Mesothelial cell of epicardium (in vitro differentiated cells): ENCODE measurements at places on chromosomes 6 and 20. TPM values are rescaled to one million over a fixed set of nuclear protein-coding genes. Genes with fewer than 3 reads are reported as not detected.

DNA sequence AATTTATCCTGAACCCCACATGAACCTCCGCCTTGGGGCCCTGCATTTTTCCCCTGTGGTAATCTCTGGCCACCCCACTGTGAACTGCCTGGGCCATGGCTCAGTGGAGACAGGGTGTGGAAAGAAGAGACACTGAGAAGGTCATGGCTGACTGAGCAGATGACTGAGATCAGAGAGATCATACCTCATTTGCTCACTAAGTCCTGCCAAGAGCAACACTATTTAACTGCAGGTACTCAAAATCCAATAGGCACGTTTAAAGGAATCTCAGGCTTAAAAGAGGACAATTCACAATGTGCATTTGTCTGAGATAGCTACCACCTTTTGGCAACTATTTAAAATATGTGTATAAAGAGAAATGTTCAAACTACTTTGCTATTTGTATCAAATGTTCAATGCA, 305.0 kb downstream of the GMDS start:
- H3K36me3 ChIP-seq: no peaks in the 10 kb centered on the region
- H3K27me3 ChIP-seq: no peaks in the 10 kb centered on the region
- H3K4me3 ChIP-seq: no peak overlapping the region
- peaks cover 6% of the 10 kb centered on the region for H3K4me1 ChIP-seq

- H3K4me3 ChIP-seq: no peak overlapping the region
- H3K27me3 ChIP-seq: no peaks in the 10 kb centered on the region
- H3K36me3 ChIP-seq: peaks cover 6% of the 10 kb centered on the region
- H3K4me1 ChIP-seq: no peaks in the 10 kb centered on the region
Measured at GRCh38 chr6:148358196-148358785, 15.7 kb downstream of the SASH1 start.

DNA sequence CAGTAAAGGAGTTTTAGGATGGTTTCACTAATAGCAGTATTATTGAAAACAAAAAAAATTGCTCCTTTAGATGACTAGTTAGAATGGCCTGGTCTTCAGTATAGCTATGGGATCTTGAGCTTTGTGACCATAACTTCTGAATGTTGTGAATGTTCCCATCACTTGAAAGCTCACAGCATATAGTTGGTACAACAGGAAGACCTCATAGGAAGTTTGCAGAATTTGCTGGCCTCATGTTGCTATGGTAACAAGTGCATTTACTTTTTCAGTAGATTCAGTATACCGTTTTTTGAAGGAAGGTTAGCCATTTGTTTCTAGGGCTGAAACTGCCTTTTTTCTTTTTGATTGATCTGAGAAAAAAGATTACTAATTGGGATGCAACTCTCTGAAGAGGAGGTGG, 8.3 kb downstream of the PHF3 start:
- no peak for DNase-seq
- H3K27ac ChIP-seq: no peak overlapping the region
- H3K36me3 ChIP-seq: no peaks in the 10 kb centered on the region
- H3K4me1 ChIP-seq: peaks cover 24% of the 10 kb centered on the region
- no peaks in the 10 kb centered on the region for H3K27me3 ChIP-seq

GRCh38 chr6:14232889-14233288, 115.3 kb downstream of the CD83 start:
- no peak for DNase-seq
- peaks cover 12% of the 10 kb centered on the region for H3K4me1 ChIP-seq
- H3K27ac ChIP-seq: no peak overlapping the region
- H3K36me3 ChIP-seq: no peaks in the 10 kb centered on the region
- no peak overlapping the region for H3K4me3 ChIP-seq

DNA sequence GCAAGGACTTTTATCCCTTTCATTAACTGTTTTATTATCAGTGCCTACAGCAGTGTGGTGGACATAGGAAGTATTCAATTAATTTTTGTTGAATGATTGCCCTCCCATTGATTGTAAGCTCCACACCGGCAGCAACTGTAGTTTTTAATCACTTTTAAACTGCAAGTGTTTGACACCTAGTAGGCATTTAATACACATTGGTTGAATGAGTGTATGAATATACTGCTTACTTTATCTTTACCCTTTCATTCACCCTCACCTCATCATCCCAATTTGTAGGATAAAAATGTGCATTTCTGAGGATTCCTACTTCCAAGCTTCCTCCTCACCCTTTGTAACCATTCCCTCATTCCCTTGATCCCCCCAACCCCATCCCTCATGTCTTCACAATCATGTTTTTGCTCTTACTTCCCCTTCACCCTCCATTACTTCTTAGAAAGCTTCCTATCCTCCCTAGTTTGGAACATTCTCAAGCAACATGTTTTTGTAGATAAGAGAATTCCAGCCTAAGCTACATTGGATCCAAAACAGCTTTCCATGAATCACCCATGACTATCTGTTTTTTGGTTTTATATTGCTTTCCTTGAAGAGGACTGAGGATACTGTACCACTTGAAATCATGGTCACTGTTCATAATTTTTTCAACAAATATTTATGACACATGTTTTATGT, 955 bp upstream of the SLC26A8 start:
- H3K27ac ChIP-seq: peak overlapping the region; percentile 89
- no peaks in the 10 kb centered on the region for H3K36me3 ChIP-seq
- no peak overlapping the region for H3K4me3 ChIP-seq
- no peaks in the 10 kb centered on the region for H3K27me3 ChIP-seq
- no peak for DNase-seq

DNA sequence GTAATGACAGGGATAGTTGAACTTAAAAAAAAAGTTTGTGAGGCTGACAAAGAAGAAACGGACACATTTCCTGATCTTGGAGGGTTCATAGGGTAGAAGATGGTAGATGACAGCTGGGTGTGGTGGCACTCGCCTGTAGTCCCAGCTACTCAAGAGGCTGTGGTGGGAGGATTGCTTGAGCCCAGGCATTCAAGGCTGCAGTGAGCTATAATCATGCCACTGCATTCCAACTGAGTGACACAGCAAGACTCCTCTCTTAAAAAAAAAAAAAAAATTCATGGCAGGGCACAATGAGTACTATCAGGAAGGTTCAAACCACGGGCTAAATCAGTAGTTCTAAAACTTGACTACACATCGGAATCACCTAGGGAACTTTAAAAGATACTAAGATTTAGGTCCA, 2.0 kb upstream of the MICA start:
- peak overlapping the region; percentile 87 for H3K4me3 ChIP-seq
- H3K36me3 ChIP-seq: no peaks in the 10 kb centered on the region
- peak overlapping the region; percentile 96 for H3K27ac ChIP-seq
- H3K27me3 ChIP-seq: peaks cover 4% of the 10 kb centered on the region
- no peak for DNase-seq

- H3K27ac ChIP-seq: no peak overlapping the region
- peaks cover 18% of the 10 kb centered on the region for H3K36me3 ChIP-seq
- H3K4me3 ChIP-seq: no peak overlapping the region
- H3K27me3 ChIP-seq: no peaks in the 10 kb centered on the region
- no peaks in the 10 kb centered on the region for H3K4me1 ChIP-seq
Measured at GRCh38 chr20:5569021-5569420, 181.2 kb upstream of the SHLD1 start.

- H3K27me3 ChIP-seq: peaks cover 53% of the 10 kb centered on the region
- H3K36me3 ChIP-seq: peaks cover 7% of the 10 kb centered on the region
- peaks cover 11% of the 10 kb centered on the region for H3K4me1 ChIP-seq
- no peak for DNase-seq
- H3K27ac ChIP-seq: no peak overlapping the region
Measured at GRCh38 chr20:58832457-58832856, 18.2 kb downstream of the GNAS-AS1 start.

- no peaks in the 10 kb centered on the region for H3K27me3 ChIP-seq
- no peak overlapping the region for H3K27ac ChIP-seq
- no peaks in the 10 kb centered on the region for H3K4me1 ChIP-seq
- no peak overlapping the region for H3K4me3 ChIP-seq
Measured at GRCh38 chr6:128199461-128199860, 298.6 kb upstream of the THEMIS start.

DNA sequence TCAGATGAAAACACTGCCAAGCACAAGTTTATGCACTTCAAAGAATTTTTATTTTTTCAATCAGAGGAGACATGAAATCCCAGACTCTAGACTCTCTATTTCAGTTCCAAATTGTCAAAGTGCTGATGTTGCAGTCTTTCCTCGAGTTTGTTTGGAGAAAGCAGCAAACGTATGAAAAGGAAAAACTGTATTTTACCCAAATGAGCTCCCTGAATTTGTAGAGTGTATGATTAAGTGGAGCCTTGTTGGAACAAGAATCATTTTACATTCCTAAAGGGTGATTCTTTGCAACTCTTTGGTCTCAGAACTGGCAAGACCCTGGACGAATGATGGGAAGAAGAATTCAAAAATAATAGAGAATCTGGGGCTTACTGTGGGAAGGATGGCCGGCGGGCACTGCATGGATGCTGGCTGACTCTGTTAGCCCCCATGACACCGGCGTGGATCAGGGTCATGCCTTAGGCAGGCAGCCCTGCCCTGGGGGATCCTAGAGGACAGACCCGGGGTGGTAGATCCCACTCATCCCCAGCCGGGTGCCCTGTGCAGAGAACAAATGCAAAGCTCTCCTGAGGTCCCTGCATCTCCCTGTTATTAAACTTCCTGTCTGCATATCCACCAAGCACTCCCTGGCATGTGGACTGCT, 207.4 kb downstream of the FNDC1 start:
- H3K36me3 ChIP-seq: no peaks in the 10 kb centered on the region
- no peaks in the 10 kb centered on the region for H3K4me1 ChIP-seq
- DNase-seq: no peak
- H3K27me3 ChIP-seq: no peaks in the 10 kb centered on the region

OR12D3 gene
- total RNA-seq: not detected in 3 replicates

GRIK2 gene
- total RNA-seq: 2.9 to 4.1 TPM (median 3.2 TPM) in 3 replicates

BMP7 gene
- 22.2 to 23.8 TPM (median 23.0 TPM) in 3 replicates for total RNA-seq

HEBP2 gene
- 53.4 to 61.5 TPM (median 53.7 TPM) in 3 replicates for total RNA-seq

DUSP22 gene
- 29.9 to 32.0 TPM (median 30.9 TPM) in 3 replicates for total RNA-seq
